ENCODE measurements at places on chromosomes 6 and 20. TPM values are rescaled to one million over a fixed set of nuclear protein-coding genes. Genes with fewer than 3 reads are reported as not detected.

Gene FNDC1
- not detected for total RNA-seq

Gene MACROD2
- total RNA-seq: not detected

Gene SLC17A1
- 0.09 TPM for total RNA-seq

Gene GPR6
- not detected for total RNA-seq

Gene AIF1
- total RNA-seq: 96.1 TPM

Gene ANGPT4
- not detected for total RNA-seq

Gene AGPAT1
- 30.5 TPM for total RNA-seq

Gene SFTA2
- not detected for total RNA-seq

Gene TAGAP
- total RNA-seq: 44.8 TPM

Gene KCNQ2
- not detected for total RNA-seq

Gene OLIG3
- not detected for total RNA-seq

Gene TLDC2
- total RNA-seq: not detected

GRCh38 chr6:72720464-72720863 lies 98.6 kb downstream of the KCNQ5 start:
- H3K4me1 ChIP-seq: no peaks in the 10 kb centered on the region
- H3K27ac ChIP-seq: no peak overlapping the region
- H3K36me3 ChIP-seq: no peaks in the 10 kb centered on the region

GRCh38 chr20:37271421-37271768 lies 9.8 kb upstream of the GHRH start:
- H3K36me3 ChIP-seq: no peaks in the 10 kb centered on the region
- no peak overlapping the region for H3K4me3 ChIP-seq
- H3K4me1 ChIP-seq: no peaks in the 10 kb centered on the region
- no peak for DNase-seq

- DNase-seq: no peak
- H3K27ac ChIP-seq: no peak overlapping the region
- H3K4me3 ChIP-seq: no peak overlapping the region
Measured at GRCh38 chr6:141552463-141552862, 580.3 kb upstream of the GJE1 start.

DNA sequence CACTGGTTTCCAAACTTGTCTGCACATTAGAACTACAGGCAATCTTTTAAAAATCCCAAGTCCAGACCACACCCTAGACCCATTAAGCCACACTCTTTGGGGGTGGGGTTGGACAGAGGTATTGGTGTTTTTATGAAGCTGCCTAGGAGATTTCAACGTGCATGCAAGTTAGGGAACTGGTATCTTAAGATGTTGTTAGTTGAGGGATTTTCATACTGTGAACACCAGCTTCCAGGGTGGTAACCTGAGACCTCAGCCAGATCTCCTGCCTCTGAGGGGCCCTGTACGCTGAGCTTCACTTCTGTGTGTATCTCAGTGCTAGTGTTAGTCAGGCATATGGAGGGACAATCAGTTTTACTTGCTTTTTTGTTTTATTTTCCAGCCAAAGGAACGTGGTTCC lies 138.0 kb downstream of the UTRN start:
- H3K27ac ChIP-seq: no peak overlapping the region
- peaks cover 14% of the 10 kb centered on the region for H3K36me3 ChIP-seq
- no peak overlapping the region for H3K4me3 ChIP-seq
- H3K4me1 ChIP-seq: peaks cover 9% of the 10 kb centered on the region
- DNase-seq: no peak

- no peak for DNase-seq
- peaks cover 5% of the 10 kb centered on the region for H3K4me1 ChIP-seq
- H3K36me3 ChIP-seq: no peaks in the 10 kb centered on the region
- H3K27ac ChIP-seq: no peak overlapping the region
- peaks cover 2% of the 10 kb centered on the region for H3K27me3 ChIP-seq
Measured at GRCh38 chr6:39170389-39170788, 55.4 kb upstream of the SAYSD1 start.

DNA sequence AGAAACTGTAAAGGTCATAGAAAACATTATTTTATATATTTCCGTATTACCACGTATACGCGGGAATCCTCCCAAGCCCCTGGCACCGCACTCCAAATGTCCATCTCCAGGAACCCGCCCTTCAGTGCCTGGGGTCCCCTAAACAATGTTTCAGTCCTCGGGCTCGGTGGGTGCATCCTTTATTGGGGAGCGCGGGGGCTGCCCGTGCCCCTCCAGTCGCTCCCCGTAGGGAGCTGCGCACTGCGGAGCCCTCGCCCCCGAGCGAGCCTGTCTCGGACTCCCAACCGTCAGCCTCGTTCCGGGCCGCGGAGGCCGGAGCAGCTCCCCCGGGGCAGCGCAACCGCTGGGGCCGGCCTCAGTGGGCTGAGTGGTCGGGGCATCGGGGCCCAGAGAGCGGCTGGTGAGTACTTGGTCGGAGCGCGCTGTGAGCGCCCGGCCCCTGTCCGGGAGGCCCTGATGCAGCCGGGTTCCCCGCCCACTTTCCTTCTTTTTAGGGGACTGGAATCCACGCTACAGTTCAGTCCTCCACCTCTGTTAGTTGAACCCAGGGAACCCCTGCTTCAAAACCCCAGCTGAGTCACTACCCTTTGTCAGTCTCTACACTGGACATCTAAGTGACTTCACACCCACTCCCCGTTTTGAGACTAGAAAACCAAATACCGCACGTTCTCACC lies at the start of gene DNAH8:
TSS of gene DNAH8 (plus strand) at position 296 of the 674 bp plus-strand sequence. CDS start 7,499 bp downstream, outside the sequence.
- H3K36me3 ChIP-seq: no peaks in the 10 kb centered on the region
- peak within 1 kb of the TSS; percentile 40 for H3K4me3 ChIP-seq
- H3K27ac ChIP-seq: peak within 1 kb of the TSS; percentile 45
- peaks cover 22% of the 10 kb centered on the region for H3K4me1 ChIP-seq

DNA sequence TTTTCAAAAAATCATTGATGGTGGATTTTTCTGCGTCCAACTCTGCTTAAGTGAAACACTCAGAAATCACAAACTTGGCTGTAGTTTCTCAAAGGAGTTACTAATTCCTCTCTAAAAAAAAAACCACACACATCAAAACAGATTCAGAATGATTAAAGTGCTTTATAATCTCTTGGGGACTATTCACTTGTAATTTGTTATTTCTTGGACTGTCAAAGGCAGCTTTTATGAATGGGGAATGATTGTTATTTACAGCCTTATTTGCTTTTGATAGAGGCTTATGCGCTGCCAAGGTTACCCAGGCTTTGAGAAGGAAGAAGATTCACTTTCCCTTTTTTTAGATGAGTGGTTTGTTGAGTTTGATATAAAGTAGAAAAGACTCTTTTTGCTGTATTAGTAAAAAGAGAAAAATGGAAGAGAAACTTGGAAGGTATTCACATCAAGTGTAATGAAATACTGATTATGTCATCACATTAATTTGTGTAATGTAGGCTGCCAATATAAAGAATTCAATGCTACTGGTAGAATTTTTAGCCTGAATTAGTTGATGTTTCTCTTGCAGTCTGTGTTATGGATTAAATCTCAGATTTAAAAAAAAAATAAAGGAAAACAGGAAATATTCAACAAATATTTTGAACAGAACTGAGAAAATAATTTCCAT lies 381.0 kb upstream of the SASH1 start:
- H3K27ac ChIP-seq: no peak overlapping the region
- H3K27me3 ChIP-seq: peaks cover 1% of the 10 kb centered on the region
- no peaks in the 10 kb centered on the region for H3K36me3 ChIP-seq
- no peak for DNase-seq
- no peak overlapping the region for H3K4me3 ChIP-seq
- H3K4me1 ChIP-seq: no peaks in the 10 kb centered on the region

DNA sequence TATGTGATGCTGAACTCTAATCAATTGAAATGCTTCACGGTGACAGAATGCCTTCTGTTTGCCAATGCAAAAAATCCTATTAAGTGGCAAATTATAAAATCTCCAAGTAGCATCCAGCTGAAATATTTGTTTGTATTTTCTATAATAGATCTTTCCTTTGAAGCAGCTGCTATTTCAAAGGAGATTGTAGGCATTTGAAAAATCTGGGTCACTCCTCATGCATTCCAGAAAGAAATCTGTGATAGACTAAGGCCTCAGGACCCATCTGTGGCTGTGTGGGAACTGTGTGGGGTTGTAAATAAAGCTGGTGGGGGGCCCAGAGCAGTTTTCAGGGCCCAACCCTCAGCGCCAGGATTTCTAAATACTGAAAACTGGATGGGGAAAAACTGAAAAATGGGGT lies 216.9 kb upstream of the ARG1 start:
- H3K4me3 ChIP-seq: no peak overlapping the region
- no peak for DNase-seq
- H3K36me3 ChIP-seq: peaks cover 3% of the 10 kb centered on the region
- H3K27me3 ChIP-seq: no peaks in the 10 kb centered on the region
- H3K4me1 ChIP-seq: no peaks in the 10 kb centered on the region

DNA sequence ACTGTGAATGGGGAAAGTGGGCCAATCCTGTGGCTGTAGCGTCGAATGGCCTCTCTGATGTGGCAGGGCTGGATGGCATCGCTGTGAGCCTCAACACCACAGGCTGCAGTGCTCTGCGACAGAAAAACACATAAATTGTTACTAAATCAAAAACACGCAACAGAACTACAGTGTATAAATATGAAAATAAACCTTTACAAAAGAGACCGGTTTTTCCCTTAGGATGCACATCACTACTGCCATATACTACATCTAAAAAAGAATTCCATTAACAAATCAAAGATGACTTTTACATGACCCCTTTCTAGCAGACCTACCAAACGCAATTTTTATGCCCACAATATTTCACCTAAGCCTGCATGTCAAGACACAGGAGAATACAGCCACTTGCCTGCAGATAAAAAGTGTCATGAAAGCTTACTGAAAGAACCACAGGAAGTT lies 395.5 kb upstream of the RUNX2 start:
- no peaks in the 10 kb centered on the region for H3K27me3 ChIP-seq
- H3K36me3 ChIP-seq: peaks cover 12% of the 10 kb centered on the region
- peaks cover 52% of the 10 kb centered on the region for H3K4me1 ChIP-seq
- DNase-seq: peak; percentile 55

DNA sequence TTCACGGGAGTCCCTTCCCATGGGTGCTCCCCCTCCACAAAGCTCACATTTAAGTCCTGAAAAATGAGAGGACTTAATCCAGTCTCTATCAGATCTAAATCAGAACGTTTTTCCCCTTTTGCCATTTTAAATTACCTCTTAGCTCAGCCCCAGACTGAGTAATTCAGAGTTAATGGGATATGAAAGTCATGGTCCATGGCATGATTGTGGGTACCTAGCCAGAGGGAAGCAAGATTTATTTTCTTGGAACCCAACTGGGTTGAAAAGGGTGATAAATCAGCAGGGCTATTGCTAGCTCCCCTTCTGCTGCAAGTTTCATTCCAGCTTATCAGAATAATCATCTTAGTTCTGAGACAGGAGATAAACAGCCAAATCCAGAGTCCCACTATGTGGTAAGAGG lies 320.2 kb upstream of the CHD6 start:
- H3K4me3 ChIP-seq: no peak overlapping the region
- no peak for DNase-seq
- H3K27ac ChIP-seq: no peak overlapping the region
- H3K4me1 ChIP-seq: no peaks in the 10 kb centered on the region
- H3K27me3 ChIP-seq: no peaks in the 10 kb centered on the region

- DNase-seq: no peak
- H3K4me3 ChIP-seq: no peak overlapping the region
- H3K36me3 ChIP-seq: peaks cover 19% of the 10 kb centered on the region
- peak overlapping the region; percentile 27 for H3K27ac ChIP-seq
- no peaks in the 10 kb centered on the region for H3K27me3 ChIP-seq
- H3K4me1 ChIP-seq: peaks cover 12% of the 10 kb centered on the region
Measured at GRCh38 chr6:143125864-143126573, 65.3 kb downstream of the AIG1 start.

DNA sequence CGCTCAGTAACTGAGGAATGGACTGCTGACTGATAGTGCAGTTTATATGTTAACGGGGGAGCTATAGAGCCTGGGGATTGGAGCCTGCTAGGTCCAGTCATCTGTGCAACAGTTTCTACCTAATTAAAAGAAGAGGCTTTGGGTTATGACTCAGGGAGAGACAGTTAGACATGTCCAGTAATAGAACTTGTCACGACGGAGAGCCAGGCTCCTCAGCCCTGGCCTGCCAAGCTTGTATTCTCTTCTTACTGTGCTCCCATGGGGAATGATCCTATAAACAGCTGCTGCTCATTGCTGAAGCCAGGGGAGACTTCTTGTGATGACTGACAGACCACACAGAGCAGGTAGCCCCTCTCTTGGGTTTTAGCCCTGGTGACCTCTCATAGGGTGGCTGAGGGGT lies 69.3 kb downstream of the SYNJ2 start:
- peaks cover 44% of the 10 kb centered on the region for H3K4me1 ChIP-seq
- H3K4me3 ChIP-seq: no peak overlapping the region
- no peaks in the 10 kb centered on the region for H3K27me3 ChIP-seq
- H3K36me3 ChIP-seq: peaks cover 48% of the 10 kb centered on the region

DNA sequence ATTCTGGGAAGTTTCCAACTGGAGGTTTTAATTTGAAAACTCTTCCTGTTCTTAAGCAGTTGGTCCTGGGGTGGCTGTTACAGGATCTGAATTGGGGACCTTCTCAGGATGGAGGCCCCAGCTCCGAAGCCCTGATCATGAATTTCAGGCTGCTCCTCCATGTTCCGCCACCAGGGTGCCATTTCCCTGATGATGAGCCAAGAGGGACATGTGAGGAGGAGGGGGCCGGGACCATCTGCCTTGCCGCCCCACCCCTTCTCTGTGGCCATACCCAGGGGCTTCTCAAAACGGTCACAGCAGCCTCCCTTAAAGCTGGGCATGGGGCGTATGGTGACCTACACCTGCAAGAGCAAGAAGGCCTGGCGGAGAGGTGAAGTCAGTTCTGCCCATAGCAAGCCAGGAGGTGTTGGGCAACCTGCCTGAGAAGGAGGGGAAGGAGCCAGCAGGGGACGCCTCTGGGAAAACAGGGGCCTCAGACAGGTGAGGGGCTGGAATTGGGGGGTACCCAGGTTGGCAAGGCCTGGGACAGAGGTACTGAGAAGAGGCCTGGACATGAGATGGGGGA lies 3.6 kb upstream of the BAK1 start:
- H3K27me3 ChIP-seq: no peaks in the 10 kb centered on the region
- H3K27ac ChIP-seq: no peak overlapping the region
- H3K36me3 ChIP-seq: peaks cover 7% of the 10 kb centered on the region
- DNase-seq: peak; percentile 52
- H3K4me1 ChIP-seq: peaks cover 20% of the 10 kb centered on the region
- H3K4me3 ChIP-seq: no peak overlapping the region

GRCh38 chr6:135506270-135506997 lies 8.9 kb upstream of the AHI1 start:
- H3K4me3 ChIP-seq: no peak overlapping the region
- DNase-seq: no peak
- no peaks in the 10 kb centered on the region for H3K27me3 ChIP-seq
- H3K27ac ChIP-seq: no peak overlapping the region
- peaks cover 5% of the 10 kb centered on the region for H3K4me1 ChIP-seq
- H3K36me3 ChIP-seq: no peaks in the 10 kb centered on the region

DNA sequence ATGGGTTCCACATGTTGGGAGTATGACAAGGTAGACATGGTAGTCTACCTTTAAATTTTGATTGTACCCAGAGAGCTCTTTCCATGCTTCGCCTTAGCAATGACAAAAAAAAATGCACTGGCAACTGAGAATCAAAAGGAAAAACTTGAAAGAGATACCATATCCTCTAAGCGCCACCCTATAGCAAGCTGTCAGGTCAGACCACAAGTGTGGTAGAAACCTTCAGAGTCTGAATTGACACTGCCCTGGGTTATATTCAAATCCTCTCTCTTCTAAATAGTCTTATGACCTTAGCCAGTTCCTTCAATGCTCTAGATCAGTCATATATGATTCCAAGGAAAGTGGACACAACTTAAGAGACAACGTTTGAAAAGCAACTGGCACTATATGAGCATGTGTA lies 45.6 kb upstream of the SMLR1 start:
- peak; percentile 10 for DNase-seq
- H3K4me3 ChIP-seq: no peak overlapping the region
- no peaks in the 10 kb centered on the region for H3K27me3 ChIP-seq
- peaks cover 47% of the 10 kb centered on the region for H3K4me1 ChIP-seq
- H3K36me3 ChIP-seq: peaks cover 2% of the 10 kb centered on the region

Data from activated CD4-positive, alpha-beta T cell treated with anti-CD3 and anti-CD28 coated beads for 36 hours (primary cell).